ENCODE measurements at places on chromosomes 2 and 18.

DNA sequence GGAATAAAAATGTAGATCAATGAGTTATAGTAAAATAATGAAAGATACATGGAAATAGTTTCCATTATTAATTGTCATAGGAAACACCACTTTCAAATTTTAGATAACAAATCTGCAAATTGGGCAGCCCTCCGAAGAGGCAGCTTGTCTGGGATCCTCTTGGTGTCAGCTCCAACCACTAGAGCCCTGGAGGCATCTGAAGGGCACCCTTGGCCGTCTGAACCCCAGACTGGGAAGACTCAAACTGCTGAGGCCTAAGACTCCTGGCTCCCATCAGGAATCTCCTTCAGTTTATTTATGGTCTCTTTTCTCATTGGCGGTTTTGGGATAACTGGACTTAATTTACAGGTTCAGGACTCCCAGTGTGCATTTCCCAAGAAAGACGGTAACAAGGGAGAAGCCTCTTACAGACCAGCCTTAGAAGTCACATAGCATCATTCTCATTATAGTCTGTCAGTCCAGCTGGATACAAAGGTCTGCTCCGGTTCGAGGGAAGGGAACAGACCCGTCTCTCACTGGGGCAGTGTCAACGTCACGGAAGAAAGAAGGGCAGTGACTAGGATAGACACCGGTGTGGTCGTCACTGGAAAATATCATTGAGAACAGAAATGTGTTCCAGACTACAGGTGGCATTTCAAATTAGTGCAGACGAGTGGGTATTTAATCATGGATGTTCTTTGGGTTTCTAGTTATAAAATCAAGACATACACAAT is 390.7 kb upstream of the NETO1 start:
- no peaks in the 10 kb centered on the region for H3K27me3 ChIP-seq
- no peak overlapping the region for H3K27ac ChIP-seq
- no peak for DNase-seq
- H3K4me3 ChIP-seq = no peak overlapping the region
- no peaks in the 10 kb centered on the region for H3K36me3 ChIP-seq

- H3K4me1 ChIP-seq = peaks cover 23% of the 10 kb centered on the region
- H3K4me3 ChIP-seq = peak overlapping the region; percentile 53
- H3K36me3 ChIP-seq = no peaks in the 10 kb centered on the region
- H3K27ac ChIP-seq = peak overlapping the region; percentile 55
- H3K27me3 ChIP-seq = no peaks in the 10 kb centered on the region
Measured at GRCh38 chr2:74573747-74574562, 19.4 kb downstream of the DOK1 start.

GRCh38 chr2:107801498-107801897 is 25.2 kb upstream of the RGPD4 start:
- no peaks in the 10 kb centered on the region for H3K36me3 ChIP-seq
- no peaks in the 10 kb centered on the region for H3K27me3 ChIP-seq
- no peaks in the 10 kb centered on the region for H3K4me1 ChIP-seq
- DNase-seq = no peak

- H3K27ac ChIP-seq = no peak overlapping the region
- H3K36me3 ChIP-seq = no peaks in the 10 kb centered on the region
- no peak overlapping the region for H3K4me3 ChIP-seq
- H3K4me1 ChIP-seq = peaks cover 30% of the 10 kb centered on the region
- no peak for DNase-seq
Measured at GRCh38 chr2:121485039-121485438, 45.6 kb upstream of the RNU4ATAC start.

DNA sequence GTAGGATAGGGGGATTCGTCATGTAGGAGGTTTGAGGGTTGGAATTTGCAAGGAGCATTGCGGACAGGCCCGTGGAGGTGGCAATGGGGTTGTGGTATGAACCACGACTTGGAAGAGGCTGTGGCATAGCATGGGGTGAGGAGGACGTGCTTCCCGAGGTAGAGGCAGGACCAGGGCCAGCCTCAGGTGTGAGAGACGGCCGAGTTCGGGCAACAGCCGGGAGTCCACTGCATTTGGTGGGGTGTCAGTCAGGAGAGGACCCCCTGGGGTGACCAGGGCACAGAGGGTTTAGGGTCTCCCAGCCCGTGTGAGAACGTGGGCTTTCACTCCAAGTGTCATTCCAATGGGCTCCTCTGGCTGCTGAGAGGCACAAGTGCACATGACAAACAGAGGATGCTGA is 339.0 kb downstream of the EIPR1 start:
- H3K27ac ChIP-seq = no peak overlapping the region
- H3K36me3 ChIP-seq = no peaks in the 10 kb centered on the region
- H3K4me3 ChIP-seq = no peak overlapping the region
- no peaks in the 10 kb centered on the region for H3K4me1 ChIP-seq
- H3K27me3 ChIP-seq = no peaks in the 10 kb centered on the region

- peaks cover 41% of the 10 kb centered on the region for H3K36me3 ChIP-seq
- no peak for DNase-seq
- no peaks in the 10 kb centered on the region for H3K27me3 ChIP-seq
- H3K4me1 ChIP-seq = peaks cover 64% of the 10 kb centered on the region
Measured at GRCh38 chr2:24543252-24543651, 52.2 kb downstream of the NCOA1 start.

GRCh38 chr2:218623366-218623705 is 15.6 kb downstream of the PLCD4 start:
- no peak overlapping the region for H3K27ac ChIP-seq
- H3K36me3 ChIP-seq = no peaks in the 10 kb centered on the region
- H3K4me3 ChIP-seq = no peak overlapping the region
- H3K4me1 ChIP-seq = no peaks in the 10 kb centered on the region
- no peak for DNase-seq
- H3K27me3 ChIP-seq = no peaks in the 10 kb centered on the region

- H3K4me1 ChIP-seq = peaks cover 5% of the 10 kb centered on the region
- no peak for DNase-seq
- peak overlapping the region; percentile 14 for H3K27ac ChIP-seq
- no peak overlapping the region for H3K4me3 ChIP-seq
- no peaks in the 10 kb centered on the region for H3K27me3 ChIP-seq
Measured at GRCh38 chr2:196130039-196130825, 41.1 kb downstream of the STK17B start.

DNA sequence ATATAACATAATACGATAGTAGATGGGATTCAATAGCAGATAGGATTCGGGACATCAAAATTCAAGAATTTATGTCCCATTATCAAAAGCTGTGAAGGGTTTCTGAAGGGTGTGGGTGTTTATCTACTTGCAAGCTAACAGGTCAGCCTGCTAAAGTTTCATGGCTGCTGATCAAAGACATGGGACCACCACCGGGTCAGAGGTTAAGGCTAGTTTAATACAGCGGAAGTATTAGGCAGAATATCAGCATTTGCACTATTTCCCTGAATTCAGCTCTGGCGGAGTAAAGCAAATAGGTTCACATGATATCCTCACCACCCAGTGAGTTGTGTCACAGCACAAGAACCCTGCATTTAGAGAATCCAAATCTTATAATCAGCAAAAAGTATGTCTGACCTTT is 82.5 kb downstream of the DSEL start:
- H3K4me1 ChIP-seq = no peaks in the 10 kb centered on the region
- no peak overlapping the region for H3K4me3 ChIP-seq
- no peak for DNase-seq

GRCh38 chr2:21191535-21191934 is 67.8 kb downstream of the TDRD15 start:
- H3K36me3 ChIP-seq = no peaks in the 10 kb centered on the region
- no peak overlapping the region for H3K4me3 ChIP-seq
- no peak overlapping the region for H3K27ac ChIP-seq

DNA sequence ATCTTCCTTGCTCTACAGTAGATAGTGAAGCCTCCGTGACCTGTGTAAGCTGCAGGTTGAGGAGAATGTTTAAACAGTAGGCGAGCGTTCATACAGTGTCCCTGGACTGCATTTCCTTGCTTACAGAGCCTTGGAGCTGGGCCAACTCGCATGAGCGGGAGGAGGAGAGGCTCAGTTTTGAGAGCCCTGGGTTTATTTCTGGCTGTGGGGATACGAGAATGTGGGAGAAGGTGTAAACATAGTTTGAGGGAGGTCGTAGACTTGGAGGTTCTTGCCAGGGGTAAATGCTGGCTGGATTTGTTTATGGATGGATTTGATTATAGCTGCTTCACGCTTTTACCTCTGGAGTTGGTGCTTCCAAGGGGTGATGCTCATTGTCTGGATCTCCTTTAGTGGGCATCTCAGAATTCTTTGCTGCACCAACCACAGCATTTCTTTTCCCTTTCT is 20.8 kb downstream of the CRIM1 start:
- peak overlapping the region; percentile 11 for H3K27ac ChIP-seq
- no peak overlapping the region for H3K4me3 ChIP-seq
- no peaks in the 10 kb centered on the region for H3K27me3 ChIP-seq

- no peak for DNase-seq
- peak overlapping the region; percentile 64 for H3K4me3 ChIP-seq
- peaks cover 21% of the 10 kb centered on the region for H3K36me3 ChIP-seq
- H3K4me1 ChIP-seq = peaks cover 31% of the 10 kb centered on the region
Measured at GRCh38 chr2:37683921-37684780, 12.7 kb upstream of the CDC42EP3 start.

All from natural killer cell treated with Interleukin-12 subunit alpha and Interleukin-12 subunit beta and Interleukin-15 and Interleukin-18, amount 100 ng/mL, for 72 hours (primary cell).